ENCODE measurements at places on chromosomes 11 and 22.
A peak's percentile ranks its signal among the peaks of the same experiment; 100 is the strongest.

DNA sequence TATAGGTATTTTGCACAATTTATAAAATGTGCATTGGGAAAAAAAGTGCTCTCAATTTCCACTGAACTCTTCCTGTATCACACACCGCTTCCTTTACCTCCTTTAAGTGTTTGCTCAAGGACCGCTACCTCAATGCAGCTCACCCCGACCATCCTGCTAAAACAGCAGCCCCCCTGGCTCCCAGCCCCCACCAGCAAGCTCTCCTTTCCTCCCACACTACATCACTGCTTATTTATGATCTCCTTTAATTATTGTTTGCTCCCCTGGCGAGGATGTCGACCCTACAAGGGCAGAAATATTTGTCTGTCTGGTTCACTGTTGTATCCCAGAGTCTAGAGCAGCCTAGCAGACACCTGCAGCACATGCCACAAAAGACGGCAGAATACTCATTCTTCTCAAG, 10.0 kb downstream of the SHANK2 start:
- DNase-seq, result no peak

GRCh38 chr22:49063545-49063890, 764.2 kb downstream of the BRD1 start:
- DNase-seq, result no peak

DNA sequence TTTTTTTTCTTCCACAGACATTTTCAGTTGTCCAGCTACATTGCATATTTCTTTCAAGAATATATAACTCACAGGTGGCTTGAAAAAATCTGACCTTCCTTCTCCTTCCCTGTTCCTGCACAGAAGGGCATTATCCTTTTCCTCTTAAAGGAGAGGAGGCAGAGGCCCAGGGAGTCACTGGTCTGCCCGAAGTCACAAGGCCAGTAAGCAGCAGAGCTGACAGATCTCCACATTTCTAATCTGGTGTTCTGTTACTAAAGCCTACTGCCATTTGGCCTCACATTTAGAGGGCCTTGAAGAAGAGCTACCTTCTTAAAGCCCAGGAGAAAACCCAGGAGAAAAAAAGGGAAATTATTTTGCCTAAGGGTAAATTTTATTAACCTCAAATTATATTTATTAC, 12.3 kb downstream of the ENDOD1 start:
- no peak for DNase-seq

DNA sequence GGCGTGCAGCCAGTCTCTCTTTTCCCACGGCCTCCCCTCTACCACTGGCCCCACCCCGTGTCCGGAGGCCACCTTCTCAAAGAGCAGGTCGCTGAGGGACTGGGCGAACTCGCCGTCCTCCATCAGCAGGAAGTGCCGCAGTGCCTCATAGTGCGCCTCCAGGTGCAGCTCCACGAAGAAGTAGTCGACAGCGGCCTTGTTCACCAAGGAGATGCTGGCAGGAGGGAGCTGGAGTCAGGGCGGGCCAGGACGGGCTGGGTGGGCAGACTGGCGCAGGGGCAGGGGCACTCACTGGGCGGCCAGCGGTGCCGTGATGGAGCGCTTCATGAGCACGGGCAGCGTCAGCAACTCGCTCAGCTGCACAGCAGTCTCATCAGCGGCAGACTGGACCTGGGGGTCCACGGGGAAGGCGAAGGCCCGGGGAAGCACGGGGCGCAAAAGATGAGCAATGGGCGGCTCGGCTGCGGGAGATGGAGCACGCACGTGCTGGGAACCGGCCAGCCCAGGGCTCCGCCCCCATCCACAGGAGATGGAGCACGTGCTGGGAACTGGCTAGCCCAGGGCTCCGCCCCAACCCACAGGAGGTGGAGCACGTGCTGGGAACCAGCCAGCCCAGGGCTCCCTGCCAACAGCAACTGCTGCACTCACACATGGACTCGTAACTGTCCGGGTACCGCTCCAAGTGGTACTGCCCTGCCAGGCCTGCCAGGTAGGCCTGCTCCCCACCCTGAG, 18.4 kb downstream of the SELENOO start:
- no peak for DNase-seq

DNA sequence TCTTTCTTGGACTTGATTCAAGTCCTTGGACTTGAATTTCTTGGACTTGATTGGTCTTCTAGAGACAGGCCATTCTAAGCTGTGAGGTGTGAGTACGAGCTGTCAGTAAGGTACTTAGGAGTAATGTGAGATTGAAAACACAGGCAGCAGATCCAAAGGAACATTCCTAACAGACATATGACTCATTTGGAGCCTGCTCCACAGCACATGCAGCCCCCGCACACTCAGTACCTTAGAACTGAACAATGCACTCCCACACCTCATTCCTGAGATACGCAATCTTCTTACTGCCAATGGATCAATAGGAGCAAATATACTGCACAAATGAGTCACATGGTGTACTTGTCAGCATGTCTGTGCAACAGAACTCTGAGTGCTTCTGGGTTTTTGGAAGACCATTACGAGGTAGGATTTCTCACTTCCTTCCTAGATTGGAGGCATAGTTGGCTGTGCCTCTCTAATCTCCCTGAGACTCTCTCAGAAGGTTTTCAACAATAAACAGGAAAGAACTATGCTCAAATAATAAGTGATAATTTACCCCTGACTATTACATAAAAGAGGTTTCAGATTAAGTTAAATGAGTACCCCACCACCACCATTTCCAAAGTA, 243.1 kb downstream of the KCNA4 start:
- DNase-seq, result no peak

DNA sequence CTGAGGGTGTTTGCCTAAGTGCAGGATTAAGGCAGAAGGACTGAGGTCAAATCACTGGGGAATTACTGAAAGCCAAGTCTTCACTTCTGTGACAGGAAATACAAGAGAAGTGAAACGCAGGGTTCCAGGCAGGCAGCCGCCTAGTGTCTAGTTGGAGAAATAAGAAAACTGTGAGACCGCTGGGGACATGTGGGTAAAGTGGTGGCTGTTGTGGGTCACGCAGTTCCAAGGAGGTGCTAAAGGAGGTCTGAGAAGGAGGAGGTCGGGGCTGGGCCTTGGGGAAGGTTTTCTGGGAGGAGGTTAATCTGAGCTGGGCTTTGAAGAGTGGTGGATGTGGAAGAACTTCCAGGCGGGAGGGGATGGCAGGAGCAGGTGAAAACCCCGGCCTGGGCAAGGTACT, 11.2 kb downstream of the MCM5 start:
- no peak for DNase-seq

DNA sequence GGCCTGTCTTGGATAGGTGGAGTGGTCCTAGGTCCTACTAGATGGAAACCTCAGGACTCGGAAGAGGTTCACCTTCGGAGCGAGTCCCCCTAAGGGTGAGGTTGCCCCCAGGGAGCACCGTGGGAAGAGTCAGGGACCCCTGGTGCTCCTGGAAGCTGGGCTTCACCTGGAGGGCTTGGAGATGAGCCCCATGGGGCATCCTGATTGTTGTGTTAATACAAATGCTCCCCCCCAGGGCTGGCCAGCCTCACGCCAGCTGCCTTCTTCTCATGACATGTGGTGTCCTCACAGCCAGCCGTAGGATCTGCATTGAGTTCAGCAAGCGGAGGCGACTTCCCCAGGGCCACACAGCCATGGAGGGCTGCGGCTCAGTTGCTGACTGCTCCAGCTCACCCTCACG, 1487.5 kb downstream of the BRD1 start:
- no peak for DNase-seq

- no peak for DNase-seq
Measured at GRCh38 chr11:39236916-39237315, 2222.5 kb downstream of the LRRC4C start.

DNA sequence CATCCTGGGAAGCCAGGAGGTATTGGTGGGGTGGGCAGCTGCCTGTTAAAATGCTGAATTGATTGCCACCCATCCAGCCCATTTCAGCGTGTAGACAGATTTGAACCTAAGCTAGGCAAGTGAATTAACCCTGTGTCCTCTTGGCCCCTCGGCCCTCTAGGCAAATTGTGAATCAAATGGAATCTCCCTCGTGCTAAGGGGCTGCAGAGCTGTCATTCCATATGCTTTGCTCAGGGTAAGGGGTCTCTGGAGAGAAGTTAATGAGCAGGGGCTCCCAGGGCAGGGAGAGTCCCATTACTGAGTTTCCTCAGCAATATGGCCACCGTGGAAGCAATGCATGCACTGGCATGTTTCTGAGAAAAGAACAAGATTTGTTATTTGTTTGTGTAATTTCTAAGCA, 117.7 kb upstream of the RCN1 start:
- no peak for DNase-seq

DNA sequence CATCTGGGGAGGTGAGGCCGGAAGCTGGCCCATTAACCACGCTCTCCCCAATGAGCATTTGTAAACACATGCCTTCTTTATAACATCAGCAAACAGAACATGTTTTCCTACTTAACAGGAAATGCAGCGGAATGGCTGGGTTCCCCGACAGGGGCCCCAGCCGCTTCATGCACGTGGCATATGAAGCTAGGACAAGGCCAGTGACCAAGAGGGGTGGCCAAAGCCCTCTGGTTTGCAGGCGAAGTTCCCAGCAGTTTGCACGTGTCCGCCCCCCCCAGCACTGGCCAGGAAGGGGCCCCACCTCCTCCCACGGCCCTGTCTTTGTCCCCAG, 38.7 kb upstream of the LINC01488 start:
- DNase-seq, result peak; percentile 86

DNA sequence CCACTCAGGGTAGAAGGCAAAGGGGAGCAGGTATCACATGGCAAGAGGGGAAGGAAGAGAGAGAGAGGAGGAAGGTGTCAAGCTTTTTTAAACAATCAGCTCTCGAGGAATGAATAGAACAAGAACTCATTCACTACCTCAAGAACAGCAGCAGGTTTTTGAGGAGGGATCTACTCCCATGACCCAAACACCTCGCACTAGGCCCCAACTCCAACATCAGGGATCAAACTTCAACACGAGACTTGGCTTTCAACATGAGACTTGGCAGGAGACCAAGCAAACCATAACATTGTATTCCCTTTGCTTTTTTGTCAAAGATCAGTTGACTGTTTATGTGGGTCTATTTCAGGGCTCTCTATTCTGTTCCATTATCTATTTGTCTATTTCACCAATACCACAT, 26.9 kb upstream of the APOBEC3A start:
- no peak for DNase-seq

- DNase-seq, result no peak
Measured at GRCh38 chr22:37970864-37971263, 13.5 kb downstream of the SOX10 start.

GRCh38 chr11:14359501-14360031, 583 bp upstream of the RRAS2 start:
- no peak for DNase-seq

DNA sequence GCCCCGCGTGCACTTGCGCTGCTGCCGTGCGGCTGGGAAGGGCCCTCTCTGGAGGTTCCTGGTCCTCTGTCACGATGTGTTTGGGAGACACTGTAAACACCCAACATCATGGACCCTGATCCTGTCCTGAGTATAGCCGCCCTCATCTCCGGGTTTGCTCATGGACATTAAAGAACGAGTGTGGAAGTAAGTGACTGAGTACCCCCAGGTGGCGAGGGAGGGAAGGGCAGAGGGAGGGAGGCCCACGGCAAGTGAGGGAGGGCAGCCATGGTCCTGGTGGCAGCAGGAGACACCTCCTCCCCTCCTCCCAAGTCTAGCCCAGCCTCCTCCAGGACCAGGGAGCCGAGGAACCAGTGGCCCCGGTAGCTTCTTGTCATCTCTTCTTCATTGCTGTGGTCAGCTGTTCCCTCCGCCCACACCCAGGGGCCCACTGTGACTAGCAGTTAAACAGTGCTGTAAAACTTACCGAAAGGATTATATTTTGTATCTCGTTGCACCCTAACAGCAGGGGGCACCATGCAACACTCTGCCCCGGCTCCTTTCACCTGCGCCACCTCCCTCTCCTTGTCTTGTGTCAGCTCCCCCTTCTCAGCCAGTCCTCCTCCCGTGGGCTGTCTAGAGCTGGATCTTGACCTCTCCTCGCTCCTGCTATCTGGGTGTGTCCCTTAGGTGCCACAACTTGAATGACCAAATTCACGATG, 566.5 kb upstream of the B3GAT1 start:
- DNase-seq, result no peak

GRCh38 chr11:24585192-24585591, 88.3 kb downstream of the LUZP2 start:
- DNase-seq, result no peak

GRCh38 chr11:111081021-111081511, 164.5 kb upstream of the POU2AF2 start:
- DNase-seq, result peak; percentile 62

DNA sequence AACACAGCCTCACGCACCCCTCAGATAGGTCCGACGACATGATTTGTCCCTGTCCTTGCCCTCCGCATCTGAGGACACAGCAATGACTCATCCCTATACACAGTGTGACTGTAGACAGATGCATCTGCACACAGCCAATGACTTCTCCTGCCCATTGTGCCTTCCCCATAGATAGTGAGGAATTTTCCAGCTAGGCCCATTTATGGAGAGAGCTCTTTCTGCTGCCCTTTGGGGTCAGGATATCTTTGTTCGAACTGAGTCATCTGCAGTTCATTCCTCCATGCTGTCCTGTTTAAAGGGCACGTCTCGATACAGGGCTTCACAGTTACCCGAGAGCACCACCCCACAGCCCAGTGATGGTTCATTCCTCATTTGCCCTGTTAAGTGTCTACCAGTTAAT, 96.7 kb downstream of the LARGE1 start:
- DNase-seq, result no peak

DNA sequence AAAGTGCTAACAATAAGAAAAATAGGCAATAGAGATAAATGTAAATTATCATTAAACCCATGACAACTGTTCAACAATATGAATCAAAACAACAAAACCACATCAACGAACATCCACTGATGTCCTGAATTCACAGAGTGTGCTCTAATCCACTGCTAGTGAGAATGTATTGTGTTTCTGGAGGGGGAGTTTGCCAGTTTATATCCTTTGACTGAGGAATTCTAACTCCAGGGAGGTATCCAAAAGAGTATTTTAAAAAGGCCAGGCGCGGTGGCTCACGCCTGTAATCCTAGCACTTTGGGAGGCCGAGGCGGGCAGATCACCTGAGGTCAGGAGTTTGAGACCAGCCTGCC, 1.7 kb upstream of the WEE1 start:
- no peak for DNase-seq

DNA sequence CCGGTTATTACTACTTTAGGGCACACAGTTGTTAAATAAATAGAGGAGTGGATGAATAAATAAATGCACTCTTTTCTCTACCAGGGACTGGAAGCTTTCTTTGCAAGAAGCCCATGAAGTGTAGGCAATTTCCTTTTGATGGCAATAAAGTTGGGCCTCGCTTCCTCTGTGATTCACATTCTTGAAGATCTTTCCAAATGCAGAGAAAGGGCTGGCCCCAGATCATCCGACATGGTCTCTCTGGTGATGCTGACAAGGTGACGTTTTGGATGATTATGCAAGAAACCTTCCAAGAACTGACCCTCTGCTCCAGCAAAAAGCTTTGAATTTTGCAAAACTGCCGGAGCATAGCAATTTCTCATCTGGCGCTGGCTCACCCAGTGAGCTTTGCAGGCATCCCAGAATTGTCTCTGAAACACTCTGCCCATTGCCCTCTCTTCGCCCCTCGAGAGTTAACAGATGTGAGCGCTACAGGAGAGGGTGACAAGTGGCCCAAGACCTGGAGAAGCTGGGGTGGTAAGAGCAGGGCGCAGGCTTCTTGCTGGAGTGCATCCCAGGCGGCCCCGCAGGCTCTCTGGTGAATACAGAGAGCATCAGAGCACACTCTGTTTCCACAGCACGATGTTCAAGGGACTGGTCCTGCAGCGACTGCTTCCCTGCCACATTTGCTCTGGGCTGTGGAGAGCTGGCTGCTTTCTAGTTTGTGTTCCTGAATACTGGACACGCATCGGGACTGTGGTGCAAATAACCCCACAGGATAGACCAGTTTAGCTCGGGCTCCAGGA, 11.5 kb upstream of the IFT27 start:
- no peak for DNase-seq
